ENCODE measurements at places on chromosomes 3 and 15.

DNA sequence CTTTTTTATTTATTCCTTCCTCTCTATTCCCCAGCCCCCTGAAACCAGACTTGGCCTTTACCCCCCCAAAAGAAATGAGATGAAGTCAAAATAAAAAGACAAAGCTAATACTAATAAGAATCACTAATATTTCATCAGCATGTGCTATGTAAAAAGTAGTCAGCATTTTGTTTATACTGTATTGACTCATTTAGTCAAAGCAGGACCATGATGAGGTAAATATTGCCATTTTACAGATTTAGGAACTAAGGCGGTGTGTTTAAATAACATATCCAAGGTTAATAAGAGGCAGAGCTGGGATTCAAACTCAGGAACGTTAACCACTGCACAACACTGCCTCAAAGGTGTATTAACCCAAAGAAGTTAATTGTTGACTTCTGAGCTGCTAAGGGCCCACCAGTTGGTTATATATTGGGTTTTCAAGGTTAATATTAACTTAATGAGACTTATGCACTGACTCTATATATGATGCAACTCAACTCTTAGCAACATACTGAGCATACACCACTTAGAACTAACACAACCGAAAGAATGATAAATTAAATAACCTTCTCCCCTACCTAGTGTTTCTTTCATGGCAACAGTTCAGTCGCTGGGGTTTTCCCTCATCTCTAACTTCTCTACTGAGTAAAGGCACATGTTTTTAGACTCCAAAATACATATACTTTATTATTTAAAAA is 34.7 kb downstream of the FOXP1 start:
- DNase-seq = no peak

- no peak for DNase-seq
Observed at GRCh38 chr3:42544492-42545283, 37.1 kb downstream of the SEC22C start.

- DNase-seq = no peak
Observed at GRCh38 chr3:41581700-41582099, 380.2 kb downstream of the ULK4 start.

- DNase-seq = no peak
Observed at GRCh38 chr15:85858586-85859375, 64.1 kb upstream of the KLHL25 start.

- DNase-seq = no peak
Observed at GRCh38 chr3:151999936-152000335, 126.5 kb downstream of the SUCNR1 start.

- no peak for DNase-seq
Observed at GRCh38 chr3:38002291-38002876, 11.8 kb downstream of the VILL start.

Measured in non-pigmented ciliary epithelial cell (primary cell).